ENCODE measurements at places on chromosomes 1 and 21. TPM values are rescaled to one million over a fixed set of nuclear protein-coding genes. Genes with fewer than 3 reads are reported as not detected.

Gene NPHS2
- not detected for total RNA-seq

Gene L1TD1
- total RNA-seq, result not detected

Gene ZNF697
- total RNA-seq, result 0.22 TPM

Gene LIN28A
- total RNA-seq, result not detected

DNA sequence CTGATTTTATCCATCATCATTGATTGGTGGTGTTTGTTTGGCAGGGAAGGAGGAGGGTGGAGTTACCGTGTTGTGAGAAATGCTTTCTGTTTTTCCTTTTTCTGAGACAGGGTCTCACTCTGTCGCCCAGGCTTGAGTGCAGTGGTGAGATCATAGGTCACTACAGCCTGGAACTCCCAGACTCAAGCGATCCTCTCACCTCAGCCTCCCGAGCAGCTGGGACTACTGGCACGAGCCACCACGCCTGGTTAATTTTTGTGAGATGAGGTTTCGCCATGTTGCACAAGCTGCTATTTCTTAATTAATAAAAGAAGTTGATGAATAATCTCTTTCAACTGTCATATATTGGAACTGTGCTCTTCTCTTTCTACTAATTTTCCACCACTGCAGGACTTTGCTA lies 44.3 kb downstream of the HUNK start:
- no peak for DNase-seq

DNA sequence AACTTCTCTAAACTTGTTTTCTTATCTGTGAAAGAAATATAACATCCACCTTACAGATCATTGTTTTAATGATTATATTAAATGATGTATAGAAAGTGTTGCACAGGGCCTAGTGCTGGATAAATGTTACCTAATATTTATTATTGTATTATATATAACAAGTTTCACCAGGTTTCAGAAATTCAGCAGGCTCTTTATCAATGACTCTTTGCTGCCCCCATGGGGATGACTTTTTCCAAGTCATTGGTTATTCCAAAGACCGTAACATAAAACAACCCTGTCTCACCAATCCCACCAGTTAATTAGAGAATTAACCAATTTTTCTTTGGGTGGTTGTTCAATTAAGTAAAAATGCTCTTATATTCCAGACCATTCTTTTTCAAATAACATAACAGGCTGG lies 7.3 kb upstream of the DEDD start:
- no peak for DNase-seq

- DNase-seq, result no peak
Measured at GRCh38 chr1:174166530-174167264, 7.4 kb downstream of the RABGAP1L start.

GRCh38 chr1:172775606-172776005 lies 116.7 kb downstream of the FASLG start:
- DNase-seq, result no peak

GRCh38 chr1:201828217-201828819 lies 639 bp upstream of the IPO9 start:
- DNase-seq, result no peak

DNA sequence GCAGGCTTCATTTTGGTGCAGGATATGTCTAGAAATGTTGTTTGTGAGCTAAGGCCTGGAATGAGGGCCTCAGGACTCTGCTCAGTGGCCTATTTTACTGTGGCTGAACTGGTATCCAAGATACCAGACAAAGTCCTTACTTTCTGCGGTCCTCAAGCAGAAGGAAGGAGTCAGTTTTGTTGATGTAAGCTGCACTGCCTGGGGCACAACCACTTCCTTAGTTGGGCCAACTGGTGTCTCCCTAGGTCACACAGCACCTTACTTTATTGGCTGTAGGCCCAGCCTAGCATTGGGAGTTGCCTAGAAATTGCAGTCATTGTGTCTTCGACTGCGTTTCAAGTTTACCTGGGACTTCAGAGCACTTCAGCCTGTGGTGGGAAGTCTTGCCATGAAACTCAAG lies 1322.7 kb downstream of the AMY1C start:
- DNase-seq, result no peak

GRCh38 chr1:37705399-37705798 lies 13.1 kb downstream of the CDCA8 start:
- no peak for DNase-seq

DNA sequence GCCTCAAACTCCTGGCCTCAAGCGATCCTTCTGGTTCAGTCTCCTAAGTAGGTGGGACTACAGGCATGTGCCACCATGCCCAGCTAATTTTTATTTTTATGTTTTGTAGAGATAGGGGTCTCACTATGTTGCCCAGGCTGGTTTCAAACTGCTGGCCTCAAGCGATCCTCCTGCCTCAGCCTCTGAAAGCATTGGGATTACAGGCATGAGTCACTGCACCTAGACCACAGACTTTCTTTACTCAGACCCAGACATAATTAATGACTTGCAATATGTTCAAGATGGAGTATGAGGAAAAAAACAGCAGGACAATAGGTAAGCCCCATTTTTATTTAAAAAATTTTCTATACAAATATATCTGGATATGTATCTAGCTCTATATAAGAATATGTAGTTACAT lies 13.2 kb downstream of the KANK4 start:
- no peak for DNase-seq

Data from MG63 (cell line).